ENCODE measurements at places on chromosomes 3 and 15.

DNA sequence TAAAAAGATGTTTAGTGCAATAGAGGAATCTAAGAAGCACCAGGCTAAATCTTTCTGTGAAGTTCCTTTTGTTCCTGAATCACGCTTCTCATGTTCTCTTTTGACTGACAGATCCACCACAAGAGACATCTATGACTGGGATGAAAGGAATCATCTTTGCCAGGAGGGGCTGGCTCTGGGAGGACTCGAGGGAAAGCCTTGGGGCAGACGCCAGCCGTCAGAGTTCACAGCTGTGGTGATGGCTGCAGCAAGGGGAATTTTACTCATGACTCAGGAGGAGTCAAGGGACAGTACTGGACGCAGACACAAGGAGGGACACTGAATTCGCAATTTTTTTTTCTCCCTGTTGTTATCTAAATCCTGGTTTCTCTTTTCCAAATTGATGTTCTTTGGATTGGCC, 38.7 kb downstream of the C3orf38 start:
- no peak for DNase-seq

DNA sequence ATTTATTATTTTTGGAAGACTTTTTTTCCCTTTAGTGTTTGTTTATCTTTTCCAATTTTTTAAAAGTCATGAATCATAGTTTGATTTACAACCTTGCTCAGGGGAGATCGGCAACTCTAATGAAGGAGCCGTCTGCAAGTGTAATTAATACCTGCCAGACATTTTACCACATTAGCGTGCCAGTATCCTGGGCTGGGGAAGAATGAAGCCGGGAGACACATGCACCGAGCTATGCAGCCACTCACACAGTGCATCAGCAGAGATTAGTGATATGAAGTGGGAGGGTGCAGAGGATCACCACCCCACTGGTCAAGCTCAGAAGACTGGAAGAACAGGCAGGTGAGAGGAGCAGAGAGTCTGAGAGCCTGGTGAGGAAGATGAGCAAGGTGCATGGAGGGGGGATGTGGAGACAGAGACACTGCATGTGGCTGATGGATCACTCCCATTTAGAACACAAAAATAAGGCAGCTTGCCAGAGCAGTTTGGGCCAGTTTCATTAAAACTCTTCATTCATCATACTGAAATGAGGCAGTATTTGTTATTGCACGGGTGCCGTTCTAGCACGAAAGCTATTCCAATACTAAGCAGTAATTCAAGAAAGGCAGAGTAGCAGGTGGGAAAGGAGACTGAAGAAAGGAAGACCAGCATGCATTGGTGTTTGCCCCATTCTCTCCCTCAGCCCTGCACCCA, 821.6 kb downstream of the TUSC7 start:
- no peak for DNase-seq

- DNase-seq: no peak
Observed at GRCh38 chr3:111975131-111975530, 3.7 kb upstream of the ABHD10 start.

- DNase-seq: no peak
Observed at GRCh38 chr15:74136814-74137536, 6.6 kb downstream of the ISLR2 start.

- DNase-seq: no peak
Observed at GRCh38 chr15:93372865-93373223, 283.8 kb upstream of the RGMA start.

- no peak for DNase-seq
Observed at GRCh38 chr15:100337096-100338044, 4.4 kb downstream of the ADAMTS17 start.

- no peak for DNase-seq
Observed at GRCh38 chr15:24823473-24823872, 131.3 kb upstream of the SNRPN start.

DNA sequence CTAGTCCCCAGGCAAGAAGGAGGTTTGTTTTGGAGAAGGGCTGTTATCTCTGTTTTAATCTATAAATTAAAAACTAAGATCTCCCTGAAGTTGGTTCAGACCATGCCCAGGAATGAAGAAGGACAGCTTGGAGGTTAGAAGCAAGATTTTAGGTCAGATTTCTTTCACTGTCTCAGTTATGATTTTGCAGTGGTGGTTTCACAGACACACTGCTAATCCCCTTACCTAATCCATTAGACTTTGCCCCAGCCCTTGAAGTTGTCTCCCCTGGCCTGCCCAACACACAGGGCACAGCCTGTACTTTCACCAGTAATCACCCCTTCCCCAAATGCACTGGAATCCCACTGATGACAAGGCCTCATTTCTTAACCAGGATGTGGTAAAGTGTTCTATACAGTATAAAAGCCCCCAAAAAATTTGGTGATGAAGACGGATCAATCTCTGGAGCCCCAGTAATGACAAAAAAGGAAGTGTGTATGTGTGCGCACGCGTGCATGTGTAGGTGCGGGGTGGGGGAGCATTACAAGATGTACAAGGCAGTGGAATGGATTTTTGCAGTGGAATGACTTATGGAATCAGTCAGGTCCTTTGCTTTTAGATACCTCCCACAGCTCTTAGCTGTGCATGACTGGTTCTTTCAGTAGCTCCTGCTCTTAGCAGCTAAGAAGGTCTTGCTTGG, 73.1 kb upstream of the TERB2 start:
- no peak for DNase-seq

GRCh38 chr3:134579141-134579665, 71.6 kb downstream of the KY start:
- DNase-seq: no peak

DNA sequence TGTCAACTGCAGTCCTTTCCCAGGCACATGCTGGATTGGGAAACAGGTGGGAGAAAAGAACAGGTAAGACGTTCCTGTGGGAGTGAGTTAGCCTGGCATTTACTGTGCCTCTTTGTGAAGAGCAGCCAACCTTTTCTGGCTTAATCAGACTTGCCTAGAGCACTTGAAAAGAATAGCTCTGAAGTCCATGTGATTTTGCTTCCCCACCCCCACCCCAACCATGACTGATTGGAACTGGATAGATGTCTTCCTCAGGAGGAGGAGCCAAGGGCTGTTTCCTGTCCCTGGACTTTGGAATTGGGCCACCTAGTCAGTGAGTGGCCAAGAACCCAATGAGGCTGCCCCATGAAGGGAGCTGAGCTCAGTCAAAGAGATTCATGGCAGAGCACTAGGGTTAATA, 4.7 kb upstream of the TMEM41A start:
- no peak for DNase-seq

- DNase-seq: no peak
Observed at GRCh38 chr3:78405745-78406144, 1362.1 kb downstream of the ROBO1 start.

- DNase-seq: no peak
Observed at GRCh38 chr3:166879661-166880060, 500.4 kb downstream of the ZBBX start.

DNA sequence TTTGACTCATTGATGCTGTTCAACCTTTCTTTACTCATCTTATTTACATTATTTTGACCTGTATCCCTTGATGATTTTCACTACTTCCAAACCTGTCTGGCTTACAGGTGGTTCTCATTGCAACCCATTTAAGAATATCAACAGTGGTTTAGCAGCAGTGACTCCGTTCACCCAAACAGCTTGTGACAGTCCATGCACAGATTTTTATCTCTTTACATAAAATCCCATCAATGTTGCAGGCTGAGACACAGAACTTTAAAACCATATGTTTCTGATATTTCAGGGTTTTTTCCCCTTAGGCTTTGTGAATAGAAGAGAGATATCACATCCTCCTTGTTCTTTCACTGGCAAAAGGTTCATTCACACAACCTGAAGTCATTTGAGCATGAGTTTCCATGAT, 149.1 kb upstream of the CDIN1 start:
- no peak for DNase-seq

DNA sequence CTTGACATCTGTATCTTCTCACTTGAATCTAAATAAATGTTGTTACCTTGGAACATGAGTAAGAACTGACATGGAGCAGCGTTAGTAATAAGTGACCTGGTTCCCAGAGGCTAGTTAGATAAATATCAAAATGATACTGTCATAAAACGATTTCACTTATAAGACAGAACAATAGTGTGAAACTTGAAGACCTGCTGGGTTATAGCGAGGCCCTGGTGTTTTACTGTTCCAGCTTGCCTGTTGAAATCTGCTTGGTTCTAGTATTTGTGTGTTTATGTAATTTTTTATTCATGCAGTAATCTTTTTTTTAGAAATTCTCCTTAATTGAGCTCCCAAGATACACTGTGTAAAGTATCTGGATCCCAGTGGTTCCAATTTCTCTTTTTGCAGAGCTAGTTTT, 129.4 kb downstream of the CACNA2D3 start:
- DNase-seq: no peak

- no peak for DNase-seq
Observed at GRCh38 chr3:54087581-54088410, 34.6 kb upstream of the CACNA2D3 start.

- peak; percentile 12 for DNase-seq
Observed at GRCh38 chr15:48250640-48251076, 44.6 kb downstream of the SLC12A1 start.

DNA sequence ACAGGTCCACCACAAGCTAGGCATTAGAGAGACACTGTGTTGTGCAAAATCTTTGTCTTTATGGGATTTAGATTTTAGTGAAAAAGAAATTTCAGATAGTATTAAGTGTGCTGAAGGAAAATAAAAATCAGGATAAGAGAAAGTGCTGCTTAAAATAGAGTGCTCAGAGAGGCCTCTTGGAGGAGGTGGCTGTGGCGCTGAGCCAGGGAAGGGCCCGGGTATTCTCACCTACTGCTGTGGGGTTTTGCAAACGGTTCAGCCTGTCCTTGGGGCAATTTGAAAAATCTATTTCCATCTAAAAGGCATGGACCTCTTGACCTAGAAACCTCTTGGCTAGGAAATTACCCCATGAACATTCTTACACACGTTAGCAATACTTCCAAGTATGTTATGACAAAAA, 267.7 kb downstream of the TJP1 start:
- DNase-seq: no peak

DNA sequence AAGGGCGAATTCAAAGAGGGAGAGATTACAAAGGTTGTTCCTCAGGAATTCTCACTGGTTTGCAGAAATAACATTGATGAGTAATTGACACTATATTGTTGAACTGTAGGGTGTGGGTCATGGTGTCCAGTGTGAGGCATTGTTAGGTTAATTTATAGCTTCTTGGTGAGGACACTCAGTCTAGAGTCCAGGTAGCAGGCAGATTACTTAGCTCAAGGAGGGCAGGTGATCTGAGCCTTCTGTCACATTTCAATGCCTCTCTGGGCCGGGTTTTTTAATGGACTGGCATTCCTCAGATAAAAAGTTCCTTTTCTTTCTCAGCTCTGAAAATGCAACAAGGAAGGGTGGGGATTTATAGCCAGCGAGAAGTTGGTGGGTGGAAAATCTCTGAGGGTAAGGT, 194.2 kb upstream of the PROK2 start:
- DNase-seq: no peak

DNA sequence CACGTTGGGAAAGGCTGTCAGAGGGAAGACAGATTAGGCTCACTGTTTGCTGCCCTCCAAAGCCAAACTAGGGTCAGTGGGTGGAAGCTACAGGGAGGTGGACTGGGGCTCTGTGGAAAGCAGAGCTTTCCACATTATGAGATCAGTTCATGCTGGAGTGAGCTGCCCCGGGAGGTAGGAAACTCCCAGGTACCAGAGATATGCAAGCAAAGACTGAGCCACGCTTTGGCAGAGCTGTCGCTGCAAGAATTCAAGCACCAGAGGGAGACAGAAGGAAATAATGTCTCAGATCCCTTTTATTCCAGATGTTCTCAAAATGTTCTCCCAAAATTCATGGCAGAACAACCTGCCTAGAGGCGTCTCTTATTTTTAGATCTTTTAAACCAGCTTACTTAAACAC, 286.6 kb downstream of the WDR72 start:
- no peak for DNase-seq

DNA sequence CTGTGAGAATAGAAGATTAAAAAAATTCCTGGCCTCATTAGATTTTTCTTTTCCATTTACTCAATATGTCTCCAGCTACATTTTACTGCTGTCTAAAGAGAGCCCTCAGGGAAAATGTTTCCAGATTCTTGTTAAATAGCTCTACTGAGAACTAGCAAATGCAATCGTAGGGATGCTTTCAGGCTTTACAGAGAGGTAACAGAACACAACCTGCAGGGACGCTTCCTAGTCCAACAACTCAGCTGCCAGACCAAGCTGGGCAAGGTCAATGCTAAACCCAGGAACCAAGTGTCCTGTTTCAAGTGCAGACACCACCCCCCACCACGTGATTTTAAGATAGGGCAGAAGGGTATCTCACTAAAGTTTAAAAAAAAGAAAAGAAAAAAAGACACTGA, 25.2 kb downstream of the ARHGEF3 start:
- DNase-seq: no peak

DNA sequence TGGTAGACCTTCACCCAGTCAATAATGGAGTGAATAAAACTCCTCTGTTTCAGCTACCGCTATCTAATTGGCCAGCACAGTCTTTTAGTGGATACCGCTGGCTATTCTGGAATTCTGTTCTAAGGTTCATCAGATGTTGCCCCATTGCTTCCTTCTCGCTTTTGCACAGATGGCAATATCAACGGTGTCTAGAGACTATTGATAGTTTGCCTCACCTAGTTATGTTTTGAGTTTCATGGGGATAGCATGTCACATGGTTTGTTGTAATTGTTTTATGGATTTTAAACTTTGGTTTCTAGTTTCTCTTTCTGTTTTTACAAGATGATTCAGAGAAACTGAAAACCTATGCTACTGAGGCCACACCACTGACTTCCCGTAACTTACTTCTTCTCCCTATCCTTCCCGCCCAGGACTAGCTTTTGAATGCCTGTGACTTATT, 2.0 kb downstream of the XRN1 start:
- DNase-seq: no peak

- DNase-seq: peak; percentile 77
Observed at GRCh38 chr3:46909535-46910161, 32.1 kb downstream of the PTH1R start.

GRCh38 chr3:64856977-64857516, 169.2 kb upstream of the ADAMTS9 start:
- no peak for DNase-seq

GRCh38 chr3:13568515-13569028, 19.6 kb downstream of the FBLN2 start:
- DNase-seq: no peak

GRCh38 chr15:55253580-55253979, 36.0 kb downstream of the RAB27A start:
- DNase-seq: no peak

- DNase-seq: no peak
Observed at GRCh38 chr3:188578576-188579363, 424.8 kb downstream of the LPP start.

DNA sequence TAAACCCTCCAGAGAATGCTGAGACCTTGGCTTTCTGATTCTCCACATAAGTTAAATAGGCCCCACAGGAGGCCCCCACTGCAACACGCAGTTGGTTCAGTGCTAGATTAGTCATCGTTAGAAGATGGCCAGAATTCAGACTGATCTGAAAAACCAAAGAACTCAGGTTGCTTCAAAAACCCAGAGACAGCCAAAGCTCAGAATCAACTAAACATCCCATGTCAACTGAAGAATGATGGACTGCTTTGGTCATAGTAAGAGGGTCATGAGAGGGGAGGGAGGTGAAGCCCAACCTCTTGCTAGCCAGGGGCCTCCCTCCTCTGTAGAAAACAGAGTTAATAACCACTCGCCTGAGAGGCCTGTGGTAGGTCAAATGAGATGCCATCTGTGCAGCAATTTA, 93.1 kb downstream of the AKAP13 start:
- no peak for DNase-seq

All from T1000 (cell line).